RPMI8226 (cell line): ENCODE measurements at places on chromosomes 12 and 14.

DNA sequence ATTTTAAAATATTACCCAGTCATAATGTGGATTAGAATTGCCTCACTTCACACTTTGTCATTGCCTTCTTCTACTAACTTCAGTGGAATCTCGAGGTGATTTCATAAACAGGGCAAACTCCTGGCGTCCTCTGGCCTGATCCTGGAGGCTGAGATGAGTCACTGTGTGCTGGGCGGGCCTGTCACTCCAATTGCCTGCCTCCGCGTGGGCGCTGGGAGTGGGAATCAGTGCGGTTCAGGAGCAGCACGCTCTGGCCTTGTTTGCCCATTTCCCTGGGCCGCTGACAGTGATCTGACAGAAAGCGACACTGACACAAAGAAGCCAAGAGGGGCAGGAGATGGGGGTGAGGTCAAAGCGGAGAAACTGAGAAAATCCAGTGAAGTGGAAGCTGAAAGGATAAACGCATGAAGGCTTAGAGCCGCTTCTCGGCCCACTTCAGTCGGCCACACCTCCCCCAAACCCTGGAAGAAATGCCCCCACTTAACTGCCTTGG is 29.7 kb downstream of the LGR5 start:
- DNase-seq, result no peak

DNA sequence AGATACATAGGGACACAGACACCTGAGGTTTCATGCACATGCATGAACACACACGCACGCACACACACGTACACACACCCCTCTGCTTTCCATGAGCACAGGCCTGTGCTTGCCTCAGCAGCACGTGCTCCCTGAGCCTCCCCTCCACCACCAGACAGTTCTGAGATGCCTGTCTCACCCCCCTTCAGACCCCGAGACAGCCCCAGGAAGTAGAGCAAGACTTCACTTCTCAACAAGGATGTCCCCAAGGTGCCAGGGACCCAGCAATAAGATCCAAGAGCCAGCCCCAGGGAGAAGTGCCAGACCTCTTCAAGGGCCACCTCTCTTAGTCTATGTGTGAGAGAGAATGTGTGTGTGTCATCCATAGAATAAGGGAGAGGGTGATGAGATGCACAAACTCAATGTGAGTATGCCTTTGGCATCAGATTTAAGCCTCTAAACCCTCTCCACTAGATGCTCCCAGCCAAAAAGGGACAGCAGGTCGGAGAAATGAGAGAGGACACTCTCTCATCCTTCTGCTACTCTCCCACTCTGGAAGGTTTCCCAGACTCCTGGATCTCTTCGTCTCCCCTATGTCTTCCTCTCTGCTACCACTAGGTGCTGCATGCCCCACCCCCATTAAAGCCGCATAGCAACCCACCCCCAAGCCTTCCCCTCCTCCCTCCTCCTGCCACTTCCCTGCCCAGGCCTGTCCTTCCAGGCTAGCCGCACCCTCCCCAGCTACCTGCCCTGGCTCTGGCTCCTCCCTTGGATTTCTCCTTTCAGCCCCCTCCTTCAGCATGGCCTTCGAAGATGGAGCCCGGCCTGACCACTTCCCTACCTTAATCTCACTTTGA is 7.7 kb downstream of the RARG start:
- no peak for DNase-seq

- peak; percentile 5 for DNase-seq
These were observed at the start of gene SLC25A21 for GRCh38 chr14:37172024-37172869. Gene SLC25A21, minus strand, starts transcription at chr14:37172606.

- DNase-seq, result peak; percentile 62
These were observed 80.0 kb downstream of the SINHCAF start for GRCh38 chr12:31245822-31246469.

DNA sequence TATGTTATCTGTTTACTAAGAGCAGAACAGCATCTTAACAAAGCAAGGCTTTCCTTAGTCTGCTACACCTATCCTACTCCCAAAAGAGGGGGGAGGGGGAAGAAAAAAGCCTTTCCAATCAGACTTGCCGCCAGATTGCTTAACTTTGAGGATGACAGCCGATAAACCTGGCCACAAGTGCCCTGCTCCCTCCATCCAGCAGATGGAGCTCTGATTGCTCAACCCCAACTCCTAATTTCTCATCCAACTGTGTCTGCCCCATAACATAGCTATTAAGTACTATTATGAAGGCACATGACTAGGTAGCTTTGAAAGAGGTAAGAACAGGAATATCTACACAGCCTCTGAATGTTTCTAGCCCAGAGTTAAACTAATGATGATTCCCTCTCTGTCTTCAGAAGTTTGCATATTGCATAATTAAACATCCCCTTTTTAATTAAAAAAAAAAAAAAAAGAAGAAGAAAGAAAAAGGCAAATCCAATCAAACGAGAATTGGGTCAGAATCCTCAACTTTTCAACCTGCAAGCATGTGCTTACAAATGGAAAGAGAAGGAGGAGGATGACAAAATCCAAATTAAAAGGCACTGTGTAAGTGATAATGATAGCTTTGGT is 247.4 kb downstream of the GALC start:
- DNase-seq, result no peak

DNA sequence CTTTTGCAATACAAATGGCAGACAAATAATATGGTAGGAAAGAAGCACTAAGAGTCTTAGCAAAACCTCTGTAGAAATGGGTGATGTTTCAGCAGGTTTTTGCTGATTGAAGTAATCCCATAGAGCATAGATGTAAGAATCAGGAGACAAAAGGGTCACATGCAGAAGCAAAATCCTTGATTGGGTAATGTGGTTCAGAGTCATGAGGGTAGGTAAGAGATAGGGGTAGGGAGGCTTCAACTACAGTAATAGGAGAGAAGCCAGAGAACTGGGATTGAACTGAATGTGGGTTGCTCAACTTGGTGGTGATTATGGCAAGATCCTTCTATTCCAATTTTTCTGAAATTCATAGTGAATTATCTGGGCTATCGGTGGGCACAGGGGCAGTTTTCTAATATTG is 5.0 kb downstream of the PRB3 start:
- DNase-seq, result no peak

GRCh38 chr12:57111031-57111734 is at the start of gene STAT6:
Gene STAT6, minus strand, starts transcription at chr12:57111362. Its CDS starts 3,084 bp downstream, at chr12:57108278.
- DNase-seq, result peak; percentile 91

DNA sequence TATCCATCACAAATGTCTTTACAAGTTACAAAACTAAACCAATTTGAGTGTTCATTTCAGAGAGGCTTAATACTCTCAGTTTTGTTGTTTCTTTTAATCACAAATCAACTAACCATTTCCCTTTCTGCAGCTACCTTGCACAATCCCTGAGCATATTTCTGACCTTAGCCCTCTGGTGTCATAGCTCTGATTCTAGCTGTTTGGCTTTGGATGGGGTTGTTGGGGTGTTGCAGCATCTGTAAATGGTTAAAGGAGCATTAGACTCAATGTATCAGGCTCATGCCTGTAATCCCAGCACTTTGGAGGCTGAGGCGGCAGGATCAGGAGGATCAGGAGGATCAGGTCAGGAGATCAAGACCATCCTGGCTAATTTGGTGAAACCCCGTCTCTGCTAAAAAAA is 461.4 kb downstream of the NRXN3 start:
- DNase-seq, result no peak

DNA sequence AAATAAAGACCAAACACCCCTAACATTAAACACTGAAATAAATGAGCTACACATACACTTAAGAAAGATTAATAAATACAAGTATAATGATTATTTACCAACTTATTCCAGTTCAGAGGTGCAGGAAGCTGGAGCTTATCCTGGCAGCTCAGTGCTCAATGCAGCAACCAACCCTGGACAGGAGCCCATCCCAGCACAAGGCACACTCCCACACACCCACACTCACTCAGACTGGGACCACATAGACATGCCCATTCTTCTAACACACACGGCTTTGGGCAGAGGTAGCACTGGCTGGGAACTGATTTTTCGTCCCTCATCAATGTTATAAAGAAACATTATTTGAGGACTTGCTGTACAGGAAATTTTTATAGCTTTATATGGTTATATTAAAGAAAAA is 797.4 kb downstream of the RPS29 start:
- no peak for DNase-seq

DNA sequence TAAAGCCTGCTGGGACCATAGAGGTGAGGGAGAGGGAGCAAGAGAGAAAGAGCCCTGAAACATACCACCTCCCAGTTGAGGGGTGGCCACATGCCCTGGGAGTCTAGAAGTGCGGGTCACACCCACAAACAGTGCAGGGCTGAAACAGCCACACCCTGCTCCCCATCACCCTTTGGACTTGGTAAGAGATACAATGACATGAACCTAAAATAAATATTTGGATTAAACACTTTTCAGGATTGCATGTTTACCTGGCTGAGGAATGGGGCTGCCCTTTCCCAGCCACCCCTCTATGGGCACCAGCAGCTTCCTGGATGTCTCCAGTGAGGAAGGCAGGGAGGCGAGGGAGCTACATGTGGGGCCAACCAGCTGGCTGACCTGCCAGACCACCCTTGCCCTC is 39.0 kb upstream of the TC2N start:
- DNase-seq, result no peak

- no peak for DNase-seq
These were observed 30.9 kb downstream of the GPR137C start for GRCh38 chr14:52583544-52583943.

DNA sequence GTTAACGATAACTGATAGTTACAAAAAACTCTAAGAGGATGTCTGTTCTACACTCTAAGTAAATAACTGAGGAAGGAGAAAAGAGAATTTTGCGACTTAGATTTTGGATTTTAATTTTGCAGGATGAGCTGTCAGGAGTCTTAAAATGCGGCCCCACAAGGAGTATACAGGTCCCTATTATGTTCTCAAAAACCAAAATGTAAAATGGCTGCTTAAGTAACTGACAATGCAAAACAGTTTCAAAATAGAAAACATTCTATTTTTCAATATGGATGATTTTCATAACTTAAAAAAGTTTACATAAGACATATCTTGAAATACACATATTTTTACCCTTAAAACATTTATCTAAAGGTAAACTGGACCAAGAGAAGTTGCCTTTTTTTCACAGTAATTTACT is 2.6 kb downstream of the CD69 start:
- DNase-seq, result no peak

- no peak for DNase-seq
These were observed 24.7 kb upstream of the GPR132 start for GRCh38 chr14:105089746-105090492.

- no peak for DNase-seq
These were observed 1062.1 kb downstream of the SLC6A15 start for GRCh38 chr12:83850531-83850930.

DNA sequence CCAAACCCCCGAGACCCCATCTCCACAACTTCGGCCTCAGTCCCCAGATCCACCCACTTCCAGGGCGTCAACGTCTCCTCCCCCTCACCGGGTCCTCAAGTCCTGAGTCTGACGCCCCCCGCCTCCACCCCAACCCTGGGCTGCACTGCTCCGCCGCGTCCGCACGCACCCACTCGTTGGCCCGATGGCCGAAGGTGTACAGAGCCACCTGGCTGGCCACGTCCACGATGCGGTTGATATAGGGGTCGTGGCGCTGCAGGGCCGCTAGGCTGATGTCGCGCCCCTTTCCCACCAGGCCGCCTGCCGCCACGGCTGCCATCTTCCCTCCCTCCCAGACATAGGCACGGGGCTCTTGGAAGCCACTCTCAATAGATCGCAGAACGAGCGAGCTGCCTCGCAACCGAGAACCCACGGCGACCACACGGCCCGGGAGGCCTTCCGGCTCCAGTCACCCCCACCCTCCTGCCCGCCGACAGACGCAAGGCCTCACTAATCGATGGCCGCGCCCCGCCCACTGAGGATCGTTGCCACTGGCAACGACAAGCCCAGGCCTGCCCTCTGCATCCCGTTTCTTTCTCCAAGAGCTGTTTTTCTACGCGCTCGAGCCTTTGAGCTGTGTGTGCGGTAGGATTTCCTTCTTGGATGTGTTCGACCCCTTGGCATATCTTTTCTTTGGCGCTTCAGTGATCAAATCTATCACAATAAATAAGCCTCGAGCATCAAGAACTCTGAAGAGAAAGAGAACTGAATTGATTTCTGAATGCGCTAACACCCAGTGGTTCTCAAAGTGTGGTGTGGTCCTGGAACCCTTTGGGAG is at the start of gene DCP1B:
TSS of gene DCP1B (minus strand) at position 345 of the 817 bp plus-strand sequence. CDS start at position 319, 26 bp downstream.
- DNase-seq, result peak; percentile 93

DNA sequence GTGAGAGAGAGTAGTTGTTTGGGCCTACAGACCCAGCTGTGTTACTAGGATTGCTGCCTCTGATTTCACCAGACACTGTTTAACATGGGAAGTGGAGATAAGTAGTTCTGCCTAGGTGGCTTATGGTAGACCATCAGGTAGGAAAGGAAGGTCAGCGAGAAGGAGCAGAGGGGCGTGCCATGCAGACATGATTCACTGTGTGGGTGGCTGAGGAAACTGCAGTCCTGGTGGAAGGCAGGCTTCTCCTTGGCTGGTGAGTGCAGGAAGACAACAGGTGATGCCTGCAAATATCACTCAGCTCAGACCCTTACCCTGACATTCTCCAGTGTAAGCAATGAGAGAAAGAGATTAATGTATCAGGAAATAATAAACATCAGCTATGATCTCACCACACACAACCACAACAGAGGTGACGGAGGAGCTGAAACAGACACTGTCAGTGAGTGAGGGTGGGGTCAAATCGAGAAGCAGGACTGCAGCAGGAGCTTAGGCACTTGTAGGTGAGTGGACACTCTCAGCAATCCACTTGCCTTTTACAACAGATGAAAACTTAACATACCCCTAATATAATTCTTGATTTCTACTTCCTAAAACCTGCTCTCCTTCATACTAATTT is 2.1 kb upstream of the PRR4 start:
- DNase-seq, result no peak

GRCh38 chr12:31362759-31363415 is 36.9 kb upstream of the SINHCAF start:
- DNase-seq, result peak; percentile 89

GRCh38 chr12:104603545-104603973 is 146.8 kb downstream of the CHST11 start:
- no peak for DNase-seq

- DNase-seq, result no peak
These were observed 15.8 kb downstream of the PCNX4 start for GRCh38 chr14:60107477-60107876.
